Activated CD4-positive, alpha-beta T cell treated with anti-CD3 and anti-CD28 coated beads for 48 hours (primary cell): ENCODE measurements at places on chromosomes 1 and 21.

GRCh38 chr1:230814949-230815692 lies 53.2 kb downstream of the C1orf198 start:
- no peak for DNase-seq

- DNase-seq: no peak
Measured at GRCh38 chr1:112798292-112798691, 83.2 kb upstream of the PPM1J start.

DNA sequence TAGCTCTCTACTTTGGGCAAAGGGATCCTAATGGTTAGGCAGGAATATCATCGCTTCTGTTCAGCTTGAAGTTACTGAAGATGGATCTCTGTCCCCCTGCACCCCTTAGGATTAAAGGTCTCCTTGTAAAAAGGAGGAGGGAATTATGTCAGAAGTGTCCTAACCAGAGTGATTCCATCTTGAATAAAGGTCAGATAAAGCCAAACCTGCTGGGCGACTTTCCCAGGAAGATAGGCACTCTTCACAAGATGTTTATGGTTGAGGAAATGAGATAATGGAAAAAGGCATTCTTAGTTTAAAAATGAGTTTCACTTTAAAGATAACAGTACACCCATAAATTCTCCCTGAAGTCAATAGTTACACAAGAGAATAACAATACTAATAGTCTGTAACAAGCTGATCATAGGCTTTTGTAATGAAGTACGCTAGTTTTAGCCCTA lies 1.7 kb upstream of the NENF start:
- DNase-seq: no peak

- DNase-seq: no peak
Measured at GRCh38 chr21:39885119-39885848, 18.0 kb downstream of the PCP4 start.

- no peak for DNase-seq
Measured at GRCh38 chr1:198019126-198019525, 102.0 kb downstream of the LHX9 start.

GRCh38 chr1:170461762-170462384 lies 70.1 kb upstream of the GORAB start:
- DNase-seq: peak; percentile 3

- DNase-seq: no peak
Measured at GRCh38 chr1:77627978-77628570, 54.4 kb downstream of the ZZZ3 start.

GRCh38 chr1:6414443-6414844 lies 5.3 kb downstream of the HES2 start:
- DNase-seq: peak; percentile 69

DNA sequence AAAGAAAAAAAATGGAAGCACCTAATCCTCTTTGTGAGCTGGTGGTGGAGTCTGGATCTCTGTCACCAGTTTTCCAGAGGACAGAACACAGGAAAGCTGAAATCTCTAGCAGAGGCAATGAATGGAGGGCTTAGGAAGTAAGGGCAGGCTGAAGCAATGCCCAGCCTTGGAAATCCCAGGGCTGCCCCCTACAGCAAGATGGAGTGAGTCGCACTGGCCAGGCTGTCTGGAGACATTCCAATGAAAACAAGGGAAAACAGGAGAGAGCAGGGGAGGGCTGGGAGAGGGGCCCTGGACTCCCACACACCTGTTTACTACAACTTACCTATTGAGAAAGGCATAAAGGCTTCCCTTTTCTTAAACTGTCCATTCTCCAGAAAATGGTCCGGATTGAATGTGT lies 25.9 kb downstream of the CYP2J2 start:
- no peak for DNase-seq

DNA sequence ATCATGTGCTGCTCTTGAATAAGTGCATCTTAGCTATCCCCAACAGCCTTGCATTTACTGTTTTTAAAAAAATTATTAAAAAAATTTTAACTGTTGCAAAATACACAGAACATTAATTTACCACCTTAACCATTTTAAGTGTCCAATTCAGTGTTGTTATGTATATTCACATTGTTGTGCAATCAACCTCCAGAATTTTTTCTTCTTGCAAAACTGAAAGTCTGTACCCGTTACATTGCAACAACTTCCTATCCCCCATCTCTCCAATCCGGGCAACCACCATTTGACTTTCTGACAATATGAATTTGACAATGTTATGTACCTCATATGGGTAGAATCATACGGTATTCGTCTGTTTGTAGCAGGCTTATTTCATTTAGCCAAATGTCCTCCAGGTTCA lies 83.1 kb downstream of the FMN2 start:
- no peak for DNase-seq

- no peak for DNase-seq
Measured at GRCh38 chr21:37232274-37233018, 34.7 kb downstream of the VPS26C start.

GRCh38 chr1:216910081-216910840 lies 187.0 kb upstream of the ESRRG start:
- DNase-seq: no peak

- DNase-seq: no peak
Measured at GRCh38 chr1:12434686-12435085, 183.3 kb downstream of the DHRS3 start.

GRCh38 chr1:92822879-92823278 lies 9.0 kb upstream of the RPL5 start:
- DNase-seq: no peak

DNA sequence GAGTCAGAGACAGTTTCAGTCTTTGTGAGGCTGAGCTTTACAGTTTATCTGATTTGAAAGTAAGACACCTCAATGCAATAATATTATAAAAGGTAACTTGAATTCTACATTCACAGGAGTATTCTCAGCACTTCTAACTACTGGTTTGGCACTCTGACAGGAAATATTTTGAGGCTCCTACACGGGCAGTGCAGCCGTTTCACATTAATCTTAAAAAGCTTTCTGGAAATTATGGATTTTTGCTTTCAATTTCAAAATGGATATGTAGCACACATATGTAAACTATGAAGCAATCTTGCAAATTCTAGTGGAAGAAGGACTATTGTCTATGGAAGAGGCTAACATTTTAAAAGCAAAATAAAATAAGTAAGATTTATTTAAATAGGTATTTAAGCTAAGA lies 262.9 kb upstream of the SNX7 start:
- no peak for DNase-seq

GRCh38 chr1:27872802-27873551 lies 633 bp downstream of the THEMIS2 start:
- DNase-seq: peak; percentile 68

DNA sequence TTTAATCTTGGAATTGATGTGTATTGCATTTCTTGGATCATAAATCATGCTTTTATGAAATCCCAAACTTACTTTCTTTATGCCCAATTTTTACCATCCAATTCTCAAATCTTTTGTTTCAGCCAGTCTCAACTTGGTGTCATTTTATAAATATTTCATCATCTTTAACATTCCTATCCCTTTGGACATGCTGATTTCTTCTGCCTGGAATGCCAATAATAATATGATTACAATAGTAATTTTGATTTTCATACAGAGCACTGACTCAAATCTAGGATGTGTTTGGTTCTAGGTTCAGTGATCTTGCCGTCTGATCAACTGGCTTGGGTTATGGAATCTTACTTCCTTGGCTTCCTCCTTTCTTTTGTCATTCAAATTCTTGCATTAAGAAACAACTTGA lies 12.8 kb downstream of the RRP15 start:
- no peak for DNase-seq

DNA sequence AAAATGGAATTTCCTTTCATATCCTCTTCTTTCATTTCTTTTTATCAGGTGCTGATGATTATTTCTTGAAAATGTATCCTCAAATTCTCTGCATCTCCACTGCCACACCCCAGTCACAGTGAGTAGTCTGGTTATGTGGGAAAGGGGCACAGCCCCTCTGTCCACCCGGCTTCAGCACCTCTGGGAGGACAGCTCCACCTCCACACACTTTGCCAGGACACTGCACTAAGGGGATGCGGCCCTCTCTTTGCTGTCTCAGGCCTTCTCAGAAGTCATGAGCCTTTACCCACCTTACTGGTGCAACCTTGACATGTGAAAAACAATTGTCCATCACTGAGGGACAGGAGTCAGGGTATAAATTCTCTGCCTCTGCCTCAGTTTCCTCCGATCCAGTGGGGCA lies 433.1 kb downstream of the PCP4 start:
- no peak for DNase-seq

DNA sequence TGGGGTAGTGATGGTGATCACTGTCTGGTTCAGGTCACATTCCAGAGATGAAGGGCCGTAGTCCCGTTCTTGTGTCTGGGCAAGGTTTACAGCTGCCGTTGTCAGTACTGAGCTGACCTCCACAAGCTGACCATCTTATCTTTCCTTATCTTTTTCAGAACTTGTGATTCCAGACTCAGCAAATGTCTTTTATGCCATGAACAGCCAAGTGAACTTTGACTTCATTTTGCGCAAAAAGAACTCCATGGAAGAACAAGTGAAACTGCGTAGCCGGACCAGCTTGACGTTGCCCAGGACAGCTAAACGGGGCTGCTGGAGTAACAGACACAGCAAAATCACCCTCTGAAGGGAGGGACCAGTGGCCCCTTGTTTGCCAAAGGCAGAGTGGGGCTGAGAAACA lies 111.6 kb downstream of the COLGALT2 start:
- no peak for DNase-seq

- DNase-seq: no peak
Measured at GRCh38 chr1:86110451-86111129, 46.0 kb downstream of the COL24A1 start.

DNA sequence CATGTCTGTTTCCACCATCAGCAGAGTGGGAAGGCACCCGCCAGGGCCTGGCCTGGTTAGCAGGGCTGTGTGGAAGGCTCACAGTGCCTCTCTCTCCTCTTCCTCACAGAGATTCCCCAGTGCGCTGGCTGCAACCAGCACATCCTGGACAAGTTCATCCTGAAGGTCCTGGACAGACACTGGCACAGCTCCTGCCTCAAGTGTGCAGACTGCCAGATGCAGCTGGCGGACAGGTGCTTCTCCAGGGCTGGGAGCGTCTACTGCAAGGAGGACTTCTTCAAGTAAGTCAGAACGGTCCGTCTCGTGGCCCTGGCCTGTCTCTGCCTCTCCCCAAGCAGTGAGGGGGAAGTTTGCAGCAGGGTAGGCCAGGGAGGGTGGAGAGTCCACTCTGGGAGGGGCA lies 18.1 kb downstream of the LHX4 start:
- DNase-seq: no peak

GRCh38 chr1:226603022-226603857 lies 54.7 kb downstream of the STUM start:
- DNase-seq: no peak

- DNase-seq: no peak
Measured at GRCh38 chr21:42188663-42189062, 30.3 kb upstream of the ABCG1 start.

DNA sequence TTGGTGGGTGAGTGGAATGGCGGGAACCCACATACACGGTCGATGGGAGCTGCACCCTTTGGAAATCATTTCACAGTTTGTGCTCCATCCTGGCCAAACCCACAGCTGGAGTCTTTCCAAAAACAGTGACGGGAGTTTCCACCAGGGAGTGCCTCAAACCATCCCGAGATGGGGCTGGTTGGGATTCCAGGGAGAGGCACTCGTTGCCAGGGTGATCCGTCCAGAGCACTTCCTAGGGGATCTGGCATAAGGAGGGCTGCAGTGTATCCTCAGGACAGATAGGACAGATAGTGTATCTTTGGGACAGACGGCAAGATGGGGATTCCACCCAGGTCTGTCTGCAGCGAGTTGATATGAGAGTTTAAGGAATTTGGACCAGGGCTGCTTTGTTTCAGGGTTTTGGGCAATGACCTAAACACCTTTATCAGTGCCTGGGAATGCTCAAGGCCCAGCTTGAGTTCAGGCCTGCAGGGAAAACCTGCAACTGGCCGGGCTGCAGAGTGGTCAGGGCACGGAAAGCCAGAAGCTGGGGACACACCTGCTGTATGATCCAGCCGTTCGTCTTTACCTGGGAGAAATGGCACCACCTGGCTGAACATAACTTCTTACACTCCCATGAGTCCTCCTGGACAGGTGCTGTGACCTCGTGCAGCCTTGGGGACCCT lies 3.4 kb upstream of the POFUT2 start:
- DNase-seq: no peak

DNA sequence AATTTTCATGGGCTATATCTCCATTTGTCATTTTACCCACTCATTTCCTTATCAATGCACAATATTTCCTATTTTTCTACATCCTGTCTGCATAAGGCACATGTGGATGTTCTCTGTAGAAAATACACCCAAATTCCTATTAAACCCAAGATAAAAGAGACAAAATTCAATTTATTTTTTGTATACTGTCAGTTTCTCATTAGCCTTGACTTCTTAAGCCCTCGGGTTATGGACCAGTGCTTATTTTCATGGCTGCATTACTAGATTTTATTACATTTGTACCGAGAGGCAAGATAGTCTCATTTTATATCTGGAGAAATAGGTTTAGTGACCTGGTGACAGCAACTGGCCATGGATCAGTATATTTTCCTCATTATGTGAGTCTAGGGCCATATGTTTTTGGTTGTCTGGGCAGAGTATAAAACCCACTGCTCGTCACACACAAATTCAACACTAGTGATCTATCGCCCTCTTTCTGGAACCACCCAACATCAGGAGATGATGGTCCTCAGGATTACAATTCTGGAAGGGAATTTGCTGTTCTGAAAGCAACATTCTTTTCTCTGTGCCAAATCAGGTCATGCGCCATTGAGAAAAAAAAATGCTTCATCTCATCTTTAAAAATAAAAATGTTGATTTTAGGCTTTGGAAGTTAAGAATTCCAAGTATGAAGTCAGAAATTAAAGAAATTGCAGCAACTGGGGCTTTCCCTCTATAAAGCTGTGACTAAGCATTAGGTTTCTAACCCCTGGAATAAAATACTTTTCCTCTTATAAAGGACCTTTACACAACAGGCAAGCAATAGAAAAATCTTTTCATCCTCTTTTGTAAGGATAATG lies 81.4 kb downstream of the ASTN1 start:
- no peak for DNase-seq

- DNase-seq: no peak
Measured at GRCh38 chr1:238191170-238191569, 300.4 kb upstream of the ZP4 start.

- peak; percentile 78 for DNase-seq
Measured at GRCh38 chr1:38046884-38047602, 450 bp upstream of the POU3F1 start.

DNA sequence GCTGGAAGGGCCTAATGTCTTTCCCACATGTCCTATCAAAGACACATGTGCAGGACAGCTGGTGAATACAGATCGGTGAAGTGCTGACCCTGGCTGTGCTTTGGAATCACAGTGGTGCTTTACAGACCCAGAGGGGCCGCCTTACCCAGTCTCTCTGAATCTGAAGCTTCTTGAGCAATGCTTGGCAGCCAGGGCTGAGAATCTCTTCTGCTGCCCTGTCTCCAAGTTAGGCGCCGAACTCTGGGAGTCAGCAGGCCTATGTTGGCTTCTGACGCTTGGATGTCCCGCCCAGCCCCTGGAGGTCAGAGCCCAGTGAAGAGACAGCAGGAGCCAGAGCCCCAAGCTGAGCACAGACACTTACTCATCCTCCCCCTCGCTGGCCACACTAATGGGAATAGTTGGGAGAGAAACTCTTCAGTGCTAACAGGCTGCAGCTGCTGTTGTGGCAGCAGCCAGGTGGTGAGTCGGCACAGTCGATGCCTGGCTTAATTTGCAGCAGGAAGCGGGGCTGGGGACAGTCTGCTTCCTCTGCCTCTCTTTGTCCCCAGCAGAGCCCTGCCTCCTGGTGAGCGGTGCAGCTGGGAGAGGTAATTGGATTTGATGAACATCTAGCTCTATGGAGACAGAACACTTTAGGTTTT lies 68.1 kb downstream of the URB2 start:
- no peak for DNase-seq

- DNase-seq: no peak
Measured at GRCh38 chr21:43299441-43300277, 127.3 kb downstream of the SIK1 start.
